ENCODE measurements at places on chromosomes 7 and 10.
A peak's percentile ranks its signal among the peaks of the same experiment; 100 is the strongest.

- DNase-seq: no peak
- H3K4me3 ChIP-seq: no peak overlapping the region
- no peaks in the 10 kb centered on the region for H3K27me3 ChIP-seq
- H3K27ac ChIP-seq: peak overlapping the region; percentile 96
- H3K36me3 ChIP-seq: no peaks in the 10 kb centered on the region
- H3K4me1 ChIP-seq: peaks cover 42% of the 10 kb centered on the region
Observed at GRCh38 chr7:142459551-142459963, 201.7 kb upstream of the PRSS58 start.

- DNase-seq: peak; percentile 86
- H3K27me3 ChIP-seq: peaks cover 18% of the 10 kb centered on the region
- H3K4me3 ChIP-seq: no peak overlapping the region
- H3K36me3 ChIP-seq: no peaks in the 10 kb centered on the region
Observed at GRCh38 chr10:49601857-49602256, 8.3 kb upstream of the SLC18A3 start.

- peaks cover 15% of the 10 kb centered on the region for H3K4me1 ChIP-seq
- H3K27me3 ChIP-seq: no peaks in the 10 kb centered on the region
- H3K4me3 ChIP-seq: no peak overlapping the region
- no peak for DNase-seq
Observed at GRCh38 chr10:77987671-77988255, 41.6 kb downstream of the POLR3A start.

DNA sequence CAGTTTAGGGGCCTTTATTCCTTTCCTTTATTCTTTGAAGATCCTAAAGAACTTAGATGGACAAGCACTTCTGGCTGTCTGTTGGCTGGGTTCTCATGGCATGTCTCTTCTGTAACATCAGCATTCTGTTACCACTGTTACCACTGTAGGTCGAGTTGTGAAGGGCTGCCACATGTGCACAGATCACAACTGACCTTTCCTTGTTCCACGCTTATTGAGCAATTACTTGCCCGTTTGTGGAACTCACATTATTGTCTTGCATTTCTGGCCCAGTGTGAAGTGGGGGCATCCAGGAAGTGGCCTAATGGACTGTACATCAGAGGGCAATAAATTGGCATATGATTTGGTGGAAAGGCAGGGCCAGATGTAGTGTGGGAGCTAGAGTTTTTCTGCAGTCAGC, 23.7 kb downstream of the GBF1 start:
- peaks cover 31% of the 10 kb centered on the region for H3K4me1 ChIP-seq
- H3K27me3 ChIP-seq: no peaks in the 10 kb centered on the region
- peak overlapping the region; percentile 15 for H3K27ac ChIP-seq

DNA sequence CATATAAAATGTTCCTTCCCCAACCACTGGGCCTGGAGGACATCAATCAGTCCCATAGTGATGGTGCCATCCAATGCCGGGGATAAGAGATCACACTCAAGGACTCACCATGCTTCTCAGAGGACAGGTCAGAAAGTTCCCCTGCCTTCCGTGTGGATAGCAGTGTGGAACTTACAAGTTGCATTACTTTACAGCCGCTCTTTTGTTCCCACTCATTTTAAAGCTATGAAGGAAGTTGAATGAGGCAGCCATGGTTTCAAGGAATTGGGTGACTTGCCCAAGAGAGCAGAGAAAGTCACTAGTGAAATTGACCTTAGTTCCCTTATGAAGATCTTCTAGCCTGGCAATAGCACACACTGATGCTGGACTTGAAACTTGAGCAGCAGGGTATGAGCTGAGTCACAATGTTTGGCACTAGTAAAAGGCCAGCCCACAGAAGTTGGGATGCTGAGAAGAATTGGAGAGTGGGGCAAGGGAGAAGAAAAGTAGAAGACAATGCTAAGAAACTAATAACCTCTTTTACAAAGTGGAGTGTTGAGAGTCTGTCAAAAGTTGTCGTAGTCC, 78.7 kb downstream of the CXCL12 start:
- H3K27me3 ChIP-seq: no peaks in the 10 kb centered on the region
- peak; percentile 94 for DNase-seq
- H3K4me3 ChIP-seq: peak overlapping the region; percentile 4
- H3K27ac ChIP-seq: peak overlapping the region; percentile 92
- peaks cover 24% of the 10 kb centered on the region for H3K4me1 ChIP-seq
- H3K36me3 ChIP-seq: no peaks in the 10 kb centered on the region

DNA sequence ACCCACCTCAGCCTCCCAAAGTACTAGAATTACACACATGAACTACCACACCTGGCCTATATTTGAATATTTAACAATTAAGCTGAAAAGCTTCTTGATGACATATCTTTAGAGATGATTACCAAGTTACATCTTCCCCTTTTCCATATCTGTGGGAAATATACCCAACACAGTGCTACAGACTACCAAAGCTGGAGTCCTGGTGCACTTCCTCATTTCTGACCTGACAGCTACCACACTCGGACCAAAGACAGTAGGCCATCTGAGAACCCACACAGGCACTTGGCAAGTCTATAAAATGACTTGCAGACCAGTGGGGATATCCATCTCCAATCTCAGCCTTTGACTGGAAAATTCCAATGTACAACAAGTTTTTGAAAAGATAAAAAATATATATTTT, 270.4 kb upstream of the KLF14 start:
- H3K27me3 ChIP-seq: no peaks in the 10 kb centered on the region
- H3K4me1 ChIP-seq: peaks cover 22% of the 10 kb centered on the region
- no peak overlapping the region for H3K27ac ChIP-seq
- H3K4me3 ChIP-seq: no peak overlapping the region
- no peak for DNase-seq

DNA sequence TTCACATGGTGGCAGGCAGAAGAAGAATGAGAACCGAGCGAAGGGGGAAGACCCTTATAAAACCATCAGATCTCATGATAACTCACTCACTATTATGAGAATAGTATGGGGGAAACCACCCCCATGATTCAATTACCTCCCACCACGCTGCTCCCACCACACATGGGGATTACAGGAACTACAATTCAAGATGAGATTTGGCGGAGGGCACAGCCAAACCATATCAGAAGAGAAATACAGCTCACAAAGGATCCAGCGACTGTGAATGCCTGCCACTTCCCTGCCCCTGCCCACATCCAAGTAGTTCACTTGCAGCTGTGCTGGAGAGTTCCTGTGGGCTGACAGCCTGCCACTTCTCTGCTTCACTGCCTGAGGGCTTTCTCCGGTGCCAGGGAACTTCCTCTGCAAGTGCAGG, 148.7 kb downstream of the C7orf25 start:
- H3K27me3 ChIP-seq: peaks cover 22% of the 10 kb centered on the region
- no peak for DNase-seq
- no peak overlapping the region for H3K4me3 ChIP-seq
- no peak overlapping the region for H3K27ac ChIP-seq

GRCh38 chr10:102020938-102021337, 35.0 kb downstream of the ARMH3 start:
- peaks cover 22% of the 10 kb centered on the region for H3K36me3 ChIP-seq
- H3K27ac ChIP-seq: no peak overlapping the region
- H3K4me1 ChIP-seq: no peaks in the 10 kb centered on the region

DNA sequence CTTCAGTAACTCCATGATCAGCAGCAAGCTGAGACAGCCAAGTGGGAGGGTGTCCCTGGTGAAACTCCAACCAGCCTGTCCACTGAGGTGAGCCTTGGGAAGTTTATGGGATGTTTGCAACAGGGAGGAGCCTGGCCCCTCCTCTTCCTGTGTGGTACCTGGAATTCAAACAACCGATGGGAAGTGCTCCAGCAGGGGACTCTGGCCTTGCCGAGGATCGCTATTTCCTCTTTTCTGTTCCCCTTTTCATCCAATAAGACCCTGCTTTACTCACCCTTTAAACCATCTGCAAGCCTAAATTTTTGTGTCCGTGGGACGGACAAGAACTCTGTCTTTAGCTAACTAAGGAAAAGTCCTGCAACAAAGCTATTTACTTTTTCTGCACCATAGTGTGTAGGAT, 491.1 kb upstream of the ZMIZ1 start:
- DNase-seq: no peak
- H3K36me3 ChIP-seq: no peaks in the 10 kb centered on the region
- H3K27ac ChIP-seq: no peak overlapping the region

DNA sequence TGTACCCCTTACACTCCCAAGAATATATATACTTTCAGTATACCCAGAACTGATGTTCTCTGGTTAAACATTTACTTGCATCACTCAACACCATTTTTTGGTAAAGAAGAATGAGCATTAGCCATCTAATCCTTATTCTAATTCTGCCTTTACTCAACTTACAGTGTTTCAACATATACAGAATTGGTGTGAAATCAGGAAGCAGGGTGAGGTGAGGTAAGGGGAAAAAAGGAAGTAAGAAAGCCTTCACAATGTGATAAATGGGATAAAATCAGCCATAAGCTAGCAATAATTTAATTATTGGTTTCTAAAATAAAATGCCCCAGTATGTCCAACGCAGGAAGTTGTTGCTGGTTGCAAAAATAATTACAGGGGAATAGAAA, 605.4 kb downstream of the KCNMA1 start:
- H3K4me3 ChIP-seq: no peak overlapping the region
- H3K27me3 ChIP-seq: no peaks in the 10 kb centered on the region
- no peak for DNase-seq
- H3K27ac ChIP-seq: no peak overlapping the region
- no peaks in the 10 kb centered on the region for H3K4me1 ChIP-seq

DNA sequence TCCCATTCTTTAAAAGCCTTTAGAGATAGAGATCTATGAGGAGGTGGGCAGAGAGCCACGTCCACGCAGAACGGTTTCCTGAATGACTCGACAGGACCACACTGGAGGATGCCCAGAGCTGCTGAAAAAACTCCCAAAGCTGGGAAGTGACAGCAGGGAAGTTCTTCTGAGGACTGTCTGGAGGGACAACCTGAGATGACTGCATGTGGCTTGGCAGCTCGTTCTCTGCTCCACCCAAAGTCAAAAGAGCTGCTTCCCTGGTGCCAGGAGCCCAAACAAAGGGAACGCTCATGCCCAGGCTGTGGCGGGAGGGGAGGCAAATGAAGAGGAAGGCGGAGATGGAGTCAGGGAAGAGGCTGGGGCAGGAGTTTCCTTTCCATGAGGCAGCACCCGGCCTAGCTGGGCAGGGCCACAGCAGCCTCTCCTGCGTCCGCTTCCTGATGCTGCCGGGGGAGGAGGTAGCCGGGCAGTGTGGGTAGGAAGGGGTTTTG, 95.4 kb downstream of the CCDC3 start:
- peaks cover 12% of the 10 kb centered on the region for H3K27me3 ChIP-seq
- DNase-seq: no peak

DNA sequence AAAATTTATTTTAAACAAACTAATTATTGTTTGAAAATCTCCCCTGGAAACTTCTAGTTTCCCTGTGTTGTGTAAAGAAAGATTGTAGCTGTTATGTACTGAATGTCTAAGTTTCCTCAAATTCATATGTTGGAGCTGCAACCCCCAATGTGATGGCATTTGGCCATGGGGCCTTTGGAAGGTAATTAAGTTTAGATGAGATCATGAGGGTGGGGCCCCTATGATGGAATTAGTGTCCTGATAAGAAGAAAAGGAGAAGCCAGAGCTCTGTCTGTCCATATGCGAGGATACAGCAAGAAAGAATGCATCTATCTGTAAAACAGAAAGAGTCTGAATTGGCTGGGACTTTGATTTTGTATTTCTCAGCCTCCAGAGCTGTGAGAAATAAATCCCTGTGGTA, 179.5 kb downstream of the STK31 start:
- H3K4me3 ChIP-seq: no peak overlapping the region
- H3K4me1 ChIP-seq: peaks cover 15% of the 10 kb centered on the region
- DNase-seq: no peak

DNA sequence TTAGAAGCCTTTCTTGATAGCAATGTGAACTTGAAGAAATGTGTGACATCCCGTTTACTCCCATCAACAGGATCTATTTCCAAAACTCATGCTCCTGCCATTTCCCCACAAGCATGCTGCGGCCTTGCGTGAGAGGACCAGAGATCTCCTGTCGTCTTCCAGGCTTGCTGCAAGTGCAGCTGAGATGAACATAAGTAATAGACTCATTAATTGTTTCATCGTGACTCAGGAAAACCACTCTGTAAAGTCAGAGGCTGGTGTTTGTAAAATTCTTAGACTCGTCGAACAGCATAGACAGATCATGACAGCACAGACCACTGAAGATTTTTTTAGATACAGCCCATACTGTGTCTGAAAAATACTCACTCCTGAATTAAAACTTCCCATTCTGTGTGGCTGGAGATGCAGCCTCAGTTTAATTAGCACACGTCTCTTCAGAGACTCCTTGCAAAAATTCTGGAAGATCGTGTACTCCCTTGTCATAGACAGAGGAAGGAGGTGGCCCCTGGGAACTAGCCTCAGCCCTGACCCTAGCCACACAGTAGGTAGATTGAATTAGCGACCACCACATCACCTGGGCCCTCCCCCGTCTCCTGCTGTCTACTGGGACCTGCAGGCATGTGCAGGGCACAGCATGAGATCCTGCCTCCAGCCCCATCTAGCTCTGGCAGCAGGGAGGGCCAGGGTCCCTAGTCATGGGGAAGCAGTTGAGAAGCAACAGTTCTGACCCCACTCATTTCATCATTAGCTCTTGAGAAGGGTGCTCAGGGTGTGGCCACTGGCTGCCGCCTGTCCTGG, 226.0 kb downstream of the CELF2 start:
- H3K27me3 ChIP-seq: no peaks in the 10 kb centered on the region
- H3K27ac ChIP-seq: no peak overlapping the region
- DNase-seq: no peak

GRCh38 chr7:39826166-39826565, 123.9 kb upstream of the CDK13 start:
- no peak for DNase-seq
- H3K27ac ChIP-seq: no peak overlapping the region
- no peak overlapping the region for H3K4me3 ChIP-seq
- no peaks in the 10 kb centered on the region for H3K4me1 ChIP-seq
- H3K27me3 ChIP-seq: peaks cover 47% of the 10 kb centered on the region
- H3K36me3 ChIP-seq: no peaks in the 10 kb centered on the region

- no peaks in the 10 kb centered on the region for H3K4me1 ChIP-seq
- H3K4me3 ChIP-seq: no peak overlapping the region
- no peaks in the 10 kb centered on the region for H3K36me3 ChIP-seq
- no peak for DNase-seq
- H3K27me3 ChIP-seq: no peaks in the 10 kb centered on the region
Observed at GRCh38 chr7:32470871-32471270, 19.3 kb downstream of the LSM5 start.

DNA sequence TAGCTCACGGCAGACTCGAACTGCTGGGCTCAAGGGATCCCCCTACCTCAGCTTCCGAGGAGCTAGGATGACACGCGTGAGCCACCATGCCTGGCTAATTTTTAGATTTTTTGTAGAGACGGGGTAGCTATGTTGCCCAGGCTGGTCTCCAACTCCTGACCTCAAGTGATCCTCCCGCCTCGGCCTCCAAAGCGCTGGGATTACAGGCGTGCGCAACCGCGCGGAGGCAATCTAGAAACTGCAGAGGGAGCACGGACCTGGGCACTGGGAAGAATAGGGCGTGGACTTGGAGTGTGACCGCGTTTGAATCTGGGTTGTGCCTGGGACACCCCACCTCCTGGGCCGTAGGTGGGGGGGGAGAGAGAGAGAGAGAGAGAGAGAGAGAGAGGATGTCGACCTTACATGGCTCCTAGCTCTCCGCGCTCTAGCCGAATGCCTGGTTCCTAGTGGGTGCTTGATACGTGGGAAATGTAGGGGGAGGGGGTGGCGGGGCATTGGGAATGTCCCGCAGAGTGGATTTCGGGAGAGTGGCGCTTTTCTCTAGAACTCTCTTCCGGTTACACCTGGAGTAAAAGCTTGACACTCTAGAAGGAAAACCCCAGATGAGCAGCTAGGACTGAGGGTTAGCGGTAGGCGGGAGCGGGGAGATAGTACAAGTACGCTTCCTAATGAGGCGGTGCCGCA, 1.2 kb upstream of the MAP3K8 start:
- peak overlapping the region; percentile 92 for H3K27ac ChIP-seq
- DNase-seq: peak; percentile 59
- H3K36me3 ChIP-seq: no peaks in the 10 kb centered on the region
- peak overlapping the region; percentile 95 for H3K4me3 ChIP-seq
- peaks cover 32% of the 10 kb centered on the region for H3K4me1 ChIP-seq
- H3K27me3 ChIP-seq: no peaks in the 10 kb centered on the region

Measured in osteoblast (primary cell).